NAMALWA (cell line): ENCODE measurements at places on chromosomes 5 and 9.

GRCh38 chr5:159310511-159310910 lies 19.8 kb downstream of the IL12B start:
- DNase-seq, result peak; percentile 54

- no peak for DNase-seq
Observed at GRCh38 chr9:9949978-9950377, 662.8 kb downstream of the PTPRD start.

DNA sequence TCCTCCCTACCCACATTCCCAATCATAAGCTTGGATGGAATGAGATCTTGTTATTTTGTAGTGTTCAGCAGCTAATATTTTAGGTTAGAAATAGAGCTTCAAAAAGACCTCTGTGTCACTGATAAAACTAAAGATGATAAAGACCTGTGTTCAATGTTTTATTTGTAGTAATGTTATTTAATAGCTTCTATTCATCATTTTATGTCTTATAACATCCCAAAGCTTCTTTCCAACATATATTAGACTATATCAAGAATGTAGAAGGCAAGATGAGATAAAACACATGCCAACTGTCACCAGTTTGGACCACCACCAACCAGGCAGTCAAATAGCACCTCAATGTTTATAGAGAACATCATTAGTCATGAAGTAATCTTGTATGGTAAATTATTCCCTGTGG lies 409.5 kb upstream of the ITGA1 start:
- no peak for DNase-seq

DNA sequence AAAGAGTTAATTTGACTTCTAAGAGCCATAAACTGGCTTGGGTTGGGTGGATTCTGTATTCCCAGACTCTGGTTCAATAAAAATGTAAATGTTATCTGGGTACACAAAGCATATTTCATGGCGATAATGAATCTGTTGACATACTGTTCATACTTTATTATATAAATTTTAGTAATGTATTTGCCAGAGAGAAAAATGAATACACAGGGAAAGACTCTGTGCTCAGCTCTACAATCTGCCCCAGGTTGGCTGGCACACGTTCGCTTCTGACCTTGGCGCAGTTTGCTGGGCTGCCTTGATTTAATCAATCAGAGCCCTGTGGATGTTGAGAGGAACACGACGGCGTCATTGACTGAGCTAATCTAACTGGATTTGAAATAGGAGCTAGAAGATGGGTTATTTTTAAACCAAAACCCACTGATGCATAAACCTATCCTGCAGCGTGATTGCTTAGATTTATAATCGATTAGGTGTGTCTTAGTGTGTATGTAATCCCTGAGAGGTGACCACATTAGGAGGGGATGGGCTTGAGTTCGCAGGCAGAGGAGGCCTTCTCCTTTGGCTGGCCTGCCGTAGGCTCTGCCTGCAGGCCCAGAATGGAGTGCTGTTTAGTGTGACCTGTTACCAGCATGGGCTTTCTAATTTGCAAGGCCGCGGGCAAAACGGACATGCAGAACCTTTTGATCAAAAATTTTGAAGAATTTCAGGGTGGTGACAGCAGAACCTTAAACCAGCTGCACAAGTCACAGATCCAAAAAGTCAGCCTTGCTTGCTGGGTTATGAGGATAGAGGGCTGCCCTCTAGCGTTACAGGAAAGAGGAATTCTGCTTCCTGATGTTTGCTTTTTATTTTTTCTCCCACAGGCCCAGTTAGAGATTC lies 3.9 kb upstream of the ADCY2 start:
- peak; percentile 22 for DNase-seq

GRCh38 chr9:36211510-36211909 lies 20.8 kb downstream of the CLTA start:
- no peak for DNase-seq

DNA sequence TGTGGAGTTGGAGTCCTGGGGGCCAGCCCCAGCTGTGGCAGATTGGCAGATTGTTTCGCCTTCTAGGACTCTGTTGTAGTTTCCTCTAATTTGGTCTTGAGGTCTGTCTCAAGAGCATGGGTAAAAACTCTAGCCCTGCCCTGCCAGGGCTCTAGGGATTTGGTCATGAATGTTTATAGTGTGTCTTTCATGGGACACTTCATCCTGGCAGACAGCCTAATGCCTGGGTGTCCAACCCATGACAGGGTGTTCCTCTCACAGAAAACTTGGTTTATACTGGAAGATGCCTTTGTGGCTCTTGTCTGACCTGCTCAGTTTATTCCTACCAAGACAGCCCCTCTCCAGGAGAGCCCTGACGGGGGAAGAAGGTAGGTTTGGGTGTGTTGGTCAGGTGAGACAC lies 45.5 kb downstream of the GALNT12 start:
- no peak for DNase-seq

DNA sequence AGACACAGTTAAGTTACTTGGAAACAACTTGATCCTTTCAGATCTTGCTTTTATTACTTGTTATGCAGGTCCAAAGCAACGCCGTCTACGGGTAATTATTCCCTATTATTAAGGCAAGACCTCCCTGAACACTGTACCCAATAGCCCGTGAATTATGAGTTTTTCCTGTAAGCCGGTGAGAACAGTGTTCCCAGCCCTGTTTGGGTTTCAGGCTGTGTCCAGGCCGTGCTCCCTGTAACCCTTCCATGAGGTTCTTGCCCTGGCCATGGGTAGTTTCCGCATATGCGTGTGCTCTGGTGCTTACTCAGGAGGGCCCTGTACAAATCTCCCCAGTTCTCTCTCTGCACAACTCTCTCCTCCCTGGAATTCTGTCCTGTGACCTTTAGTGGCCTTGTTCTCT lies 65.6 kb upstream of the CNOT6 start:
- no peak for DNase-seq

- DNase-seq, result no peak
Observed at GRCh38 chr5:109942646-109943045, 252.9 kb downstream of the MAN2A1 start.

DNA sequence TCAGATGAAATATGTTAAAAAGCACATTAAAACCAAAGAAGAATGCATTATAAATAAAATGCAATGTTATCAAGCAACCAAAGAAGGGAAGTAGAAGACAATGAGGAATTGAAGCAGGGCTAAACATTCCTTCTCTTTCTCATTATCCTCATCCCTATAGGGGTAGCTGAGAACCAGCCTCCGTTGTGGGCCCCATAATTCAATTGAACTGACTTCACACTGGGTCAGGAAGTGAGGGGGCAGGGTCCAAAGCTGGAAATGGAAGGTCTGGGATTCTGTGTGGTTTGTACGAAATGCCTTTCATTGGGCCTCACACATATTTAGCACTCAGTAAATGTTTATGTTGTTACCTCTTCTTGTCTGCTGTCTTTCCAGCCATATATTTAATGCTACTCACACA lies 220.4 kb upstream of the CD180 start:
- no peak for DNase-seq

- DNase-seq, result no peak
Observed at GRCh38 chr5:82991059-82991458, 86.1 kb downstream of the TMEM167A start.

GRCh38 chr9:35229779-35230143 lies 68.0 kb downstream of the UNC13B start:
- DNase-seq, result no peak

DNA sequence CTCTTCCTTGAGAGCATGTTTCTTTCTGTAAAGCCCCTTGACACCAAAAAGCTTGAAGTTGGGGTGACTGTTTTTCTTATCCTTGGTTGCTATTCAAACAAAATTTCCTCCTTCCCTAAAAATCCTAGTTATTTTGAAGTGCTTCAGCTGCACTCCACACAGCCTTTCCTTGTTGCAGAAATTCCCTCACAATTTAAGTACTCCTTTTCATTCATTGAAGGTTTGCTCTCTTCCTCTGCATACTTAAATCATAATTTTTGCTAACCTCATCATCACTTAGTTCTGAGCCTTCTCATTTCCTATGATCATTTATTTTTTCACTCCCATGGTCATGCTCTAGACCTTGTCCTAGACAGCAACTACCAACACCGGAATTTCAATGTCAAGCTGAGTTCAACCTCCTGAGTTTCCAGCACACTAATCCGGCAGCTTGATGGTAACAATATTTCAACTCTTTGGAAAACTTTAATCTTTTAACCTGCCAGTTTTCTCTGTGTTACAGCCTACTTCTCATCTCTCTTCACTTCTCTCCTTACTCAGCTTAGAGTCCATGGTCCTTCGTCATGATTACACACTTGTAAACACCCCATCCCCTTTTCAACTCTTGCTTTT lies 78.7 kb upstream of the ACTBL2 start:
- DNase-seq, result no peak

GRCh38 chr5:14574891-14575508 lies 6.6 kb upstream of the OTULINL start:
- DNase-seq, result no peak

- peak; percentile 31 for DNase-seq
Observed at GRCh38 chr5:150734579-150735384, 24.0 kb downstream of the DCTN4 start.

- no peak for DNase-seq
Observed at GRCh38 chr5:66898241-66898995, 298.2 kb downstream of the CD180 start.

DNA sequence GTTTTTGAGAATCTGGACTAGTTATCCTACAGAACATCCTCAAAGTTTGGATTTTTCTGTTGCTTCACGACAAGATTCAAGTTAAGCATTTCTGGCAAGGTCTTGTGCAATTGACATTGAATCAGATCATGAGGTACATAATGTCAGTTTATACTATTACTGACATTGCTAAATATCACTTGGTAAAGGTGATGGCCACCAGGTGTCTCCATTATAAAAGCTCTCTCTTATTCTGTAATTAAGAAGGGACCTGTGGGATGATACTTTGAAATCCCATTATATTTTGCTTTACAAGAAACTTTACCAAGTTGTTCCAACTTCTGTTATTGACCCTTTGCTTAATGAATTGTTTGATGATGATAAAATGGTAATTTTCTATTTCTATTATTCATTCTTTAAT lies 131.0 kb upstream of the ASTN2 start:
- no peak for DNase-seq

DNA sequence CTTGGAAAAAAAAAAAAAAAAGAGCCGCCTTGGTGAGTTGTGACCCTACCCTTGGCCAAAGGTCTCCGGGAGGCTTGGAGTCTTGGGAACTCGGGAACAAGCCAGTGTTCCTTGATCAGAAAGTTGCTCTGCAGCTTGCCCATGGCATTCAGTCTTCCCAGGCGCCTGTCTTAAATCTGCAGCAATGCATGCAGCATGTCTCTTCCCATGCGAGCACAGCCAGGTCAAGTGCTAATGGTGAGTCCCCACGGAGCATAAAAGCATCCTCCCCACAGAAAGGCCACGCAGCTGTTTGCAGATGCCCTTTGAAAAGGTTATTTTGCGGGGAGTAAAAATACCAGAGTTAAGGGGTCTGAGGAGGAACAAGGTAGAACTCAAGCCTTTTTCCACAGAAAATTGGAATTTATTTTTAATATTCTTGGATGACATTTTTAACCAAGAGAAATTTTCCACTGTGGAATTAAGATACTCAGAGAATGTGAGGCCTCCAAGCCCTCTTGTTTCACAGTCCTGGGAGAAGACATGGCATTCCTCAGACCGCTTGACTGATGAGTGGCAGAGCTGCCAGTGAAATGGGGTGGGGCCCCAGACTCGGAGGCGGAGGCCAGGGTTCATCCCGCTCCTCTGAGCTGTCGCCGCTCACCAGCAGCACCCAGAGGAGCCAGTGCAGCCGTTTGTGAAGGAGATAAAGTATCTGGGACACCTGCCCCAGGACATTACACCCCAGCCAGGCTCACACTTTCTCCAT lies 81.6 kb downstream of the CYFIP2 start:
- DNase-seq, result no peak

GRCh38 chr5:14143841-14144585 lies 871 bp downstream of the TRIO start:
- DNase-seq, result peak; percentile 61

GRCh38 chr9:37566716-37567115 lies 9.5 kb downstream of the FBXO10 start:
- DNase-seq, result peak; percentile 59

DNA sequence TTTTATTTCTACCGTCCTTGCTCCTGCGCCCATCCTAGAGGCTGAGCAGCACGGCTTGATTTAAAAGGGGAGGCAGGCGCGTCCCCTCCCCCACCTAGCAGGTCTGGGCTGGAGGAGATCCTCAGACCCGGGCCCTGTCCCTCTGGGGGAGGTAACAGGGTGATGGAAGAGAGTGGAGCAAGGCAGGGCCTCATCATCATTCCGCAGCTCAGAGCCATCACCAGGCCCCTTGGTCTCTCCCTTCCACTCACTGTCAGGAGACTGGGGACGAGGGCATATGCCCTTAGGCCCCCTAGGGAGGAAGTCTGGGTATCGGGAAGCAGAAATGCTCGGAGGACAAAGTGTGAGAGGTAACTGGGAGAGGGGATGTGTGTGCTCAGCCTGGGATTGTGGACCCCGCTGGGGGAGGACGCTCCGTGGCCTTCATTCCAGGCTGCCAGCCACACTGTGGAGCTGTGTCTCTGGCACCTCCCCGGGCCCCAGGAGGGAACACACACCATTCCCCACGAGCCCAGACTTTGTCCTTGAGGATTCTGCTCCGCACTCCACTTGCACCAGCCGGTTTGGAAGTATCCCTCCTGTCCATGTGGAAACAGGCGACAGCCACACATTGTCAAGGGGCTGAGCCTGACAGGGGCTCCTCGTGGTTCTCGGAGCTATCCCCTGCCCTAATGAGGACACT lies 761 bp downstream of the REEP2 start:
- DNase-seq, result no peak

- DNase-seq, result peak; percentile 21
Observed at GRCh38 chr9:93673021-93673838, 96.8 kb downstream of the PHF2 start.

DNA sequence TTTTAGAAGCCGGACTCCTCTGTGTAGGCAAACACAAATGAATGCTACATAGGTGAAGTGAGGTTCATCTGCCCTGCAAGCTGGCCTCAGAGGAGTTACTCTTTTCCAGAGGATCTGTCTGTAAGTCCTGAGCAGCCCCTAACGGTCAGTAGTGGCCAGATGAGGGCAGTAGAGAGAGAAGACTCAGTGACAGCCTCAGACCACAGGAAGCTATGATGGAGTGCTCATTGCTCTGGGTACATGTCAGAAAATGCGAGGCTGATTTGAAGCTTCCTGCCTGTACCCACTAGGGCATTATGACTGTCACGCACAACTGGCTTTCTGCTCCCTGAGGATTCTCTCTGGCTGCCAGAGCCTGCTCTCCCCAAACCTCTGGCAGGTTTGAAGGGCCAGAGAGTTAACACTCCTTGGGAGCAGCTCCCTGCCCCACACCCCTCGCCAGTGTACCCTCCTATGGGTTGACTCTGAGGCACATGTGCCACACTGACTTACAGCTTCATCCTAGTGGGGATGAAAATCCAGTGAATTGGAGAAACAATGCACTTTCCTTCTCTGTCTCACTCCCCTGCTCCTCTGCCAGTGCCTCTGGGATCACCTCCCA lies 141.5 kb downstream of the GABRG2 start:
- DNase-seq, result peak; percentile 68

GRCh38 chr9:96327694-96328352 lies 25.8 kb upstream of the HSD17B3 start:
- DNase-seq, result peak; percentile 69

GRCh38 chr5:60883229-60883628 lies 39.2 kb upstream of the ELOVL7 start:
- peak; percentile 14 for DNase-seq
